Liver (tissue), 10 donors: ENCODE measurements at places on chromosomes 6 and 20. TPM values are rescaled to one million over a fixed set of nuclear protein-coding genes. Genes with fewer than 3 reads are reported as not detected.

OR2J3 gene
- polyA plus RNA-seq, result not detected

SLC25A27 gene
- polyA plus RNA-seq, result 2.5 TPM

RGS17 gene
- 0.06 TPM for polyA plus RNA-seq

SLC23A2 gene
- 9.1 TPM for polyA plus RNA-seq

PANK2 gene
- 10.6 TPM for polyA plus RNA-seq

TSPO2 gene
- polyA plus RNA-seq, result 0.39 TPM

KCNK16 gene
- polyA plus RNA-seq, result not detected

DNA sequence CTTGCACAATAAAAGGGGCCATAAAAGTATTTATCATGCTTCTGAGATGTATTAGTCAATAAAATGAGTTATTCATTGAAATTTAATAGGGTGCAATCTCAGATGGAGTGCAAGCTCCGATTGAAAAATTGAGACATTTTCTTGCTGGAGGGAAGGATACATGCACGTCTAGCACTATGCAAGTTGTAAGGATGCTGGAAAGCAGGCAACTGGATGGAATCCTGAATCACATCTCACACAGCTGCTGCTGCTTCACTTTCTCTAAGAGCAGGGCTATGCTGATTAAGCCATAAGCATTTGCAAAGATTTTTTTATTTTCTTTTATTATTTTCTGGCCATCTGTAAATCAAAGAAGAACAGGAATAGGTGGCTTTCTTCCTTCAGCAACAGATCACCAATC is 308.8 kb upstream of the EPHA7 start:
- H3K36me3 ChIP-seq, result no peaks in the 10 kb centered on the region
- H3K4me3 ChIP-seq, result no peak overlapping the region
- no peaks in the 10 kb centered on the region for H3K27me3 ChIP-seq
- H3K27ac ChIP-seq, result no peak overlapping the region
- H3K4me1 ChIP-seq, result no peaks in the 10 kb centered on the region

DNA sequence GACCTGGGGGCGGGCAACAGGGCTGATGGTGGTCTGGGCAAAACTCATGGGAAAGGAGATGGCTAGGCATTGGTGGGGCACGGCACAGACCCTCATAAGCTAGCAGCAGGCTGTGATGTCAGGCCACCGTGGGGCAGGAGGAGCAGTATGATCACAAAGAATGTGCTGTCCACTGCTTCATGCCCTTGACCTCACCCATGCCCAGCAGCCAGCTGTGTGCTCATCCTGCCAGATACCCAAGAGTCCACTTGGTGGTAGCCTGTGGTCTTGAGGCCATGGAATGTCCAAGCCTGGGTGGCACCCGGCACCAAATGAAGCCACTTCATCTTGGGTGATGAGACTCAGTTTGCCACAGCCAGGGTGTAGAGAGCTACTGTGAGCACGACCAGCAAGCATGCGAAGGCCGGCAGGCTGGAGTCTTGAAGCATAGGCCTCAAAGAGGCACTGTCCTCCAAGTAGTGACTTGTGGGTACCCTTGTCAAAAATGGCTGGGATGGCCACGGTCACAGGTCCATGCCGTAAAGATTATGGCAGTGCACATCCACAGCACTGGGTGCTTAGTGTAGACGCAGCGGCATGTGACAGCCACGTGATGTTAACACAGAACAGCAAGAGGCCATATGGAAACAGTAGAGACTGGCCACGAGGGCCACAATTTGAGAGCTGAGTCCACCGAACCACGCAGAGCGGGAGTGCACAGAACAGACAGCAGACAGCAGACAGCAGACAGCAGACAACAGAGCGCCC is 19.0 kb downstream of the PLAGL2 start:
- H3K27me3 ChIP-seq, result no peaks in the 10 kb centered on the region
- H3K4me1 ChIP-seq, result peaks cover 8% of the 10 kb centered on the region
- DNase-seq, result no peak
- H3K27ac ChIP-seq, result no peak overlapping the region
- no peaks in the 10 kb centered on the region for H3K36me3 ChIP-seq

DNA sequence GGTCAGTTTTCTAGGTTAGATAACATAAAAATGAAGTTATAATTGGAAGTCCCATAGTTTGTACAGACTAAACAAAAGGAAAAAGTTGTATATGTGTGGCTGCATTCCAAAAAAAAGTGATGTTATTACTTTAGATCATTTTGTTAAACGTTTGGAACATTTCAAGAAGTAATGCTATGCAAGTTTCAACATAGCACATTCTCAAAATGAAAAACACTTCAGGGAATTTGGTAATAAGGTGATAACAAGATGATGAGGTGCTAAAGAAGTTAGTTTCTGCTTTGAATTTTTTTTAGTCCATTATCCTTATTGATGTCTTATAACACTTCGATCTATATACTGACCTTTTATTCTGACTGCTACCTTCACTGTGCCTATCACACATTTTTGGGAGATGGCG is 250.7 kb downstream of the PHF3 start:
- H3K4me3 ChIP-seq, result no peak overlapping the region
- H3K4me1 ChIP-seq, result no peaks in the 10 kb centered on the region
- peaks cover 2% of the 10 kb centered on the region for H3K27me3 ChIP-seq
- no peak for DNase-seq
- H3K36me3 ChIP-seq, result no peaks in the 10 kb centered on the region

- no peaks in the 10 kb centered on the region for H3K27me3 ChIP-seq
- H3K4me3 ChIP-seq, result no peak overlapping the region
- no peaks in the 10 kb centered on the region for H3K4me1 ChIP-seq
Measured at GRCh38 chr6:74657011-74657410, 548.8 kb downstream of the COL12A1 start.

- no peaks in the 10 kb centered on the region for H3K36me3 ChIP-seq
- H3K4me3 ChIP-seq, result no peak overlapping the region
- no peaks in the 10 kb centered on the region for H3K4me1 ChIP-seq
- DNase-seq, result no peak
- H3K27me3 ChIP-seq, result peaks cover 5% of the 10 kb centered on the region
Measured at GRCh38 chr20:43178080-43178479, 11.6 kb downstream of the PTPRT start.

GRCh38 chr20:9389346-9389745 is 125.0 kb upstream of the LAMP5 start:
- no peaks in the 10 kb centered on the region for H3K36me3 ChIP-seq
- no peak for DNase-seq
- H3K27me3 ChIP-seq, result no peaks in the 10 kb centered on the region
- no peak overlapping the region for H3K4me3 ChIP-seq
- H3K4me1 ChIP-seq, result no peaks in the 10 kb centered on the region
- H3K27ac ChIP-seq, result no peak overlapping the region

DNA sequence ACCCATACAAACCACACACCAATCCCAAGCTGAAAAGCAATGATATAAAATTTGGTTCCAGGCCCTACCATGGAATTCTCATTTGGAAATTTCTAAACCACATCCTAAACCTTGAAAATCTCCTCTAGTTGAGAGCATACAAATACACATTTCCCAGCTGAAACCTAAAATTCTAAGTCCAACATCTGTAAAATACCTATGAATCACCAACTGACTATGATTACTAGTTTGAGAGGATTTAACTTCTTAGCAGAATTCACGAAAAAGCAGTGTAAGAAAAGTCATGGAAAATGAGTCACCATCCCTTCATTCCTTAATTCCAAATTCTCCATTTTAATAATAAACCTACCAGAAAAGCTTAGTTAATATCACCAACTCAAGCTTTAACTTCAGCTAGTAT is 15.4 kb downstream of the RANBP9 start:
- H3K4me3 ChIP-seq, result no peak overlapping the region
- no peaks in the 10 kb centered on the region for H3K4me1 ChIP-seq
- H3K27ac ChIP-seq, result no peak overlapping the region
- peaks cover 4% of the 10 kb centered on the region for H3K36me3 ChIP-seq
- no peak for DNase-seq
- H3K27me3 ChIP-seq, result no peaks in the 10 kb centered on the region

DNA sequence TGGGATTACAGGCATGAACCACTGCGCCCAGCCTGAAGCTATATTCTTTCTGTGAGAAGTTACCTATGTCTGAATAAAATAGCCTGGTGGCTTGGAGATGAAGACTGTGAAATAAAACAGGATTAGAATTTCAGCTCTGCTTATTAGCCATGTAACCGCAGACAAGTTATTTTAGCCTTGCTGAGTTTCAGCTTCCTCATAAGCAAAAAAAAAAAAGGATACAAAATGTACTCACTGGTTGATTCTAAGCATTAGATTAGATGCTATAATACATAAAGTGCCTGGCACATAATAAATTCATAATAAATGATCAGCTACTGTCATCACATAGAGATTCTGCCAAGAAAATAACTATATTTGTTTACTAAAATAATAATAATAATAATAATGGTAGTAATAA is 98.8 kb downstream of the EPB41L2 start:
- no peak overlapping the region for H3K4me3 ChIP-seq
- H3K36me3 ChIP-seq, result no peaks in the 10 kb centered on the region
- no peaks in the 10 kb centered on the region for H3K27me3 ChIP-seq
- H3K27ac ChIP-seq, result no peak overlapping the region

- no peaks in the 10 kb centered on the region for H3K4me1 ChIP-seq
- no peaks in the 10 kb centered on the region for H3K36me3 ChIP-seq
- no peak for DNase-seq
- H3K4me3 ChIP-seq, result no peak overlapping the region
- H3K27ac ChIP-seq, result no peak overlapping the region
Measured at GRCh38 chr6:88342336-88342735, 176.2 kb upstream of the CNR1 start.

DNA sequence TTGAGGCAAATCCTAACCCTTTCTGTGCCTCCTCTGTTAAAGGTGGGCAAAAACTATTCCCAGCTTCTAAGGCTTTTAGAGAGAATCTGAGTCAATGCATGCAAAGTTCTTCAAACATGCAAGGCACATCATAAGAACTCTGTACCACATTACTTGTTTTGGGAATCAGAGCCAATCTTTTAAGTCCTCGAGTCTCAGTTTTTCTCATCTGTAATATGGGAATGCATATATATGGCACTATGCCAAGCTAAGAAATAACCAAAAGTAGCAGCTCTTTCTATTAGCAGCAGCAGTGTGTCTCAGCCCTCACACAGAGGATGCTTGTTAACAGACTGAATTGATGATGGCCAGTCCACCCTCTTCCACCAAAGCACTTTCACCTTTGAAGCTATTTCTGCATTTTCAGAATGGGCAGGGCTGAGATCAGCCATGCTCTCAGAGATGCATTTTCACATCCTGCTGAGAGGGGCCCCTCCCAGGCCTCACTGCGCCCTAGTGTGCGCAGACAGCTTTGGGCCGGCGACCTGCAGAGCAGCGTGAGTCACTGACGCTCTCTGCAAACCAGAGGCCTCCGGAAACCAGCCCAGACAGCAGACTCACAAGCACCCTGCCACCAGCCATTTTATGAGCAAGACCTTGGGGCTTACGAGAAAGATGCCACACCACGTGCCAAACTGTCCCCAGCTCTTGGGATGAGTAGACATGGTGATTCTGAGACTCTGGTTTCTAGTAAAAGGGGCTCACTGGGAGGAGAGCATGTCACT is 138.0 kb downstream of the NFATC2 start:
- no peaks in the 10 kb centered on the region for H3K36me3 ChIP-seq
- peaks cover 7% of the 10 kb centered on the region for H3K4me1 ChIP-seq
- H3K27me3 ChIP-seq, result no peaks in the 10 kb centered on the region
- no peak for DNase-seq
- no peak overlapping the region for H3K27ac ChIP-seq

DNA sequence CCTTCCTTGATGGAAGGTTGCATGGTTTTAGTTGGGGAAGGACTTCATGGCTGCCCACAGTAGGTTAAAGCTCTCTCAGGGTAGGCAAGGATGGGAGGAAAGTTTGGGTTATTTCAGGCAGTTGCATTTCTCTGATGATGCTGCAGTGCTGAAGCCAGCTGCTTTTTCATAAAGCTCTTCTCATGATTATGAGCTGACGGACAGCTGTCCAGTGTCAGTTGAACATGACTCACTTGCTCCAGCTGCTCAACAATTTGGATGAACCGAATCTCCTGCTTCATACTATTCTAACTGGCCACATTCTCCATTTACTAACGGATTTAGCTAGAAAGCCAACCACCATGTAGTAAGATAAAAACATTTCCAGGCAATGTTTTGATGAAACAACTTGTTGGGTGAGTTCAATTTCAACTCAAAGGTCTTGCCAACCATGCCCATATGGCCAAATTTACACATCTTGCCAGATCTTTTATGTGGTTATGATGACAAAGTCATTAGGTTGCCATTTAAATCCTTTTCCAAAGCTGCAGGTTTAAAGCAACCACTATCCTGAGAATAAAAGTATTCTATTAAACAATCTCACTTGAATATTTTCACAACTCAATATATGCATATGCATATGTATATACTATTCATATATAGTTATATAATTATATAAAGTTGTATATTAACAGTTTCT is 125.9 kb downstream of the HS3ST5 start:
- DNase-seq, result no peak
- no peaks in the 10 kb centered on the region for H3K27me3 ChIP-seq
- no peak overlapping the region for H3K4me3 ChIP-seq
- no peaks in the 10 kb centered on the region for H3K4me1 ChIP-seq

DNA sequence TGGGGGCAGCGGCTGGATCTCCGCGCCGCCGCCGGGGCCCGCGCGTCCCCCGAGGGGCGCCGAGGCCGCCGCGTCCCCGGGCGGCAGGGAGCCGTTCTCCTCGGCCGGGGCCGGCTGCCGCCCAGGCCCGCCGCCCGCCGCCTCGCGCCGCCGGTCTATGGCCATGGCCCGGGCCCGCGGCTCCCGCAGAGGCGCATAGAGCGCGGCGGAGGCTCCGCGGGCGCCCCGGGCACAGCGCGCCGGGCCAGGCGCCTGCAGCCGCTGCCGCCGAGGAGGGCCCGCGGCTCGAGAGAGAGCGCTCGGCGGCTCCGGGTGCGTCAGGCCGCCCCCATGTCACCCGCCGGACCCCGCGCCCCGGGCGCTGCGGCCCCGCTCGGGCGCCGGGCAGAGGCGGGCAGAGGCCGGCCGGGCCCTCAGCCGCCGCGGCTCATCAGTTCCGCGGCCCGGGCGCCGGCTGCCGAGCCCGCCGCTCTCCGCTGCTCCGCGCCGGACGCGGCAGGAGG is 404 bp downstream of the SLC22A23 start:
- no peaks in the 10 kb centered on the region for H3K27me3 ChIP-seq
- H3K36me3 ChIP-seq, result no peaks in the 10 kb centered on the region
- H3K4me3 ChIP-seq, result peak overlapping the region; percentile 96
- H3K27ac ChIP-seq, result no peak overlapping the region
- no peak for DNase-seq

GRCh38 chr20:64139199-64140060 is 24.8 kb upstream of the MYT1 start:
- DNase-seq, result no peak
- H3K4me3 ChIP-seq, result no peak overlapping the region
- no peak overlapping the region for H3K27ac ChIP-seq
- no peaks in the 10 kb centered on the region for H3K4me1 ChIP-seq
- H3K36me3 ChIP-seq, result no peaks in the 10 kb centered on the region

GRCh38 chr6:90631046-90631445 is 44.2 kb upstream of the MAP3K7 start:
- DNase-seq, result no peak
- H3K27me3 ChIP-seq, result no peaks in the 10 kb centered on the region
- H3K4me3 ChIP-seq, result no peak overlapping the region
- no peaks in the 10 kb centered on the region for H3K4me1 ChIP-seq
- no peaks in the 10 kb centered on the region for H3K36me3 ChIP-seq

- no peak overlapping the region for H3K27ac ChIP-seq
- H3K4me1 ChIP-seq, result no peaks in the 10 kb centered on the region
- H3K36me3 ChIP-seq, result no peaks in the 10 kb centered on the region
- no peaks in the 10 kb centered on the region for H3K27me3 ChIP-seq
- DNase-seq, result no peak
Measured at GRCh38 chr6:169950558-169950957, 199.1 kb downstream of the ERMARD start.

GRCh38 chr20:45404438-45404837 is 3.7 kb upstream of the DBNDD2 start:
- DNase-seq, result no peak
- H3K36me3 ChIP-seq, result no peaks in the 10 kb centered on the region
- H3K27me3 ChIP-seq, result no peaks in the 10 kb centered on the region
- no peak overlapping the region for H3K4me3 ChIP-seq
- H3K27ac ChIP-seq, result no peak overlapping the region
- H3K4me1 ChIP-seq, result peaks cover 10% of the 10 kb centered on the region
